ENCODE measurements at places on chromosomes 12 and 14. TPM values are rescaled to one million over a fixed set of nuclear protein-coding genes. Genes with fewer than 3 reads are reported as not detected.

GRCh38 chr12:80777587-80777986 is 60.9 kb downstream of the MYF5 start:
- H3K36me3 ChIP-seq: no peaks in the 10 kb centered on the region
- no peaks in the 10 kb centered on the region for H3K27me3 ChIP-seq
- H3K27ac ChIP-seq: peak overlapping the region; percentile 70
- peaks cover 8% of the 10 kb centered on the region for H3K4me1 ChIP-seq
- DNase-seq: peak; percentile 25
- no peak overlapping the region for H3K4me3 ChIP-seq

DNA sequence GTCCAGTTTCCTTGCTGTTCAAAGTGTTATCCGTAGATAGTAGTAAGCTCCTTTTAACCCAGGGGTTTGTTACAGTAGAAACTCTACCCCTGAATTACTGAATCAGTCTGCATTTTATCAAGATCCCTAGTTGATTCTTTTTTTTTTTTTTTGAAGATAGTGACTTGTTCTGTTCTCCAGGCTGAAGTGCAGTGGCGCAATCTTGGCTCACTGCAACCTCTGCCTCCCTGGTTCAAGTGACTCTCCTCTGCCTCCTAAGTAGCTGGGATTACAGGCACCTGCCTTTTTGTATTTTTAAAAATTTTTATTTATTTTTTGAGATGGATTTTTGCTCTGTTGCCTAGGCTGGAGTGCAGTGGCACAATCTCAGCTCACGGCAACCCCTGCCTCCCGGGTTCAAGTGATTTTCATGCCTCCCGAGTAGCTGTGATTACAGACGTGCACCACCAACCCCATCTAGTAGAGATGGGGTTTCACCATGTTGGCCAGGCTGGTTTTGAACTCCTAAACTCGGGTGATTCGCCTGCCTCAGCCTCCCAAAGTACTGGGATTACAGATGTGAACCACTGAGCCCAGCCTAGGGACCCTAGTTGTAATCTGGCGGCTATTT is 10.5 kb downstream of the LARP4 start:
- H3K4me3 ChIP-seq: no peak overlapping the region
- no peak for DNase-seq
- no peaks in the 10 kb centered on the region for H3K27me3 ChIP-seq
- H3K36me3 ChIP-seq: no peaks in the 10 kb centered on the region
- no peak overlapping the region for H3K27ac ChIP-seq

GRCh38 chr12:110224379-110225304 is 56.4 kb upstream of the ATP2A2 start:
- peak overlapping the region; percentile 19 for H3K4me3 ChIP-seq
- H3K4me1 ChIP-seq: peaks cover 10% of the 10 kb centered on the region
- peaks cover 3% of the 10 kb centered on the region for H3K36me3 ChIP-seq
- peak; percentile 77 for DNase-seq

- peaks cover 16% of the 10 kb centered on the region for H3K4me1 ChIP-seq
- H3K36me3 ChIP-seq: no peaks in the 10 kb centered on the region
- H3K27ac ChIP-seq: peak overlapping the region; percentile 3
Measured at GRCh38 chr12:107317751-107318555, 224.6 kb upstream of the CRY1 start.

DNA sequence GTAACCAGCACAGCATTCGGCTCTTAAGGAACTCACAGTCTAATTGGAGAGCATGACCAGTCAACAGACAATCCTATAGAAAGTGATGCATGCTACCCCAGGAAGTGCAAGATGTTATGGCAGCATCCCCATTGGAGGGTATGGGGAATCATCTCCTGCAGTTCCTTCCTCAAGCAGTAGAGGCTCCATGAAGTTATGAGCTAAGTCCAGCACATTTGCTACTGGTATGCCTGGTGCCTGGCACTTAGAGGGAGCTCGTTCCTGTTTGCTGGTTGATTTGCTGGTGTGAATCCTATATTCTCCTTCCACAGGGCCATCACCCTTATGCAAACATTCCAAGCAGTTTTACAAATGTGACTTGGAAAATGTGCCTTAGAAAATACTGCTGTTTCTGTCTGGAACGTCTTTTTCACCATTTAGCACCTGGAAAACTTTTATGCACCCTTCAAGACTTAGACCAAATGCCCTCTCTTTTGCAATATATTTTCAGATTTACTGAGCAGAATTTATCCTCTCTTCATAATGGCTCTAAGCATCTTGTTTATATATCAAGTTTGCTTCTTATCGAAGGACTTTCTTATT is 136.1 kb upstream of the WSCD2 start:
- DNase-seq: peak; percentile 5
- H3K27ac ChIP-seq: no peak overlapping the region
- no peaks in the 10 kb centered on the region for H3K36me3 ChIP-seq
- H3K27me3 ChIP-seq: no peaks in the 10 kb centered on the region
- H3K4me3 ChIP-seq: no peak overlapping the region

GRCh38 chr14:37089410-37089809 is 83.0 kb downstream of the SLC25A21 start:
- H3K27ac ChIP-seq: no peak overlapping the region
- peaks cover 4% of the 10 kb centered on the region for H3K4me1 ChIP-seq
- no peaks in the 10 kb centered on the region for H3K27me3 ChIP-seq

DNA sequence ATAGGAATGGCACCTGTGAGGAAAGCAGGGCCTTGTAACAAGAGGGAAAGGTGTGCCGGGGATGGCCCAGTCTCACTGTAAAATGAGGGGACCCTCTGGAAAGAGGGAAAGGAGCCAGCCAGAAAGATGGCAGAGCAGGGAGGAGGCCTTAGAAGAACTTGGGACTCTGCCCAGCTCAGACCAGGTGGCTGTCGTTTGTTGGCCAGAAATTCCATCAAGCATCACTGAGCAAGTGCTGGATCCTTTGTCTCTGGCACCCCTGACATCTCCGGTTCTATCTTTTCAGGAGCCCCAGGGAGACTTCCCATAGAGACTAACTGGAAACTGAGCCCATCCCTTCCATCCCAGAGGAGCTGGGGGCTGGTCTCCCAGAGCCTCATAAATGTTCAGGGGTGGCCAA is 43.3 kb downstream of the DEGS2 start:
- H3K27ac ChIP-seq: no peak overlapping the region
- H3K4me1 ChIP-seq: peaks cover 2% of the 10 kb centered on the region
- H3K36me3 ChIP-seq: no peaks in the 10 kb centered on the region
- no peak for DNase-seq
- H3K27me3 ChIP-seq: no peaks in the 10 kb centered on the region
- no peak overlapping the region for H3K4me3 ChIP-seq

- H3K27me3 ChIP-seq: no peaks in the 10 kb centered on the region
- no peaks in the 10 kb centered on the region for H3K36me3 ChIP-seq
- no peak overlapping the region for H3K27ac ChIP-seq
- no peak for DNase-seq
- H3K4me1 ChIP-seq: no peaks in the 10 kb centered on the region
- H3K4me3 ChIP-seq: no peak overlapping the region
Measured at GRCh38 chr14:54453252-54453651, 12.1 kb upstream of the CNIH1 start.

DNA sequence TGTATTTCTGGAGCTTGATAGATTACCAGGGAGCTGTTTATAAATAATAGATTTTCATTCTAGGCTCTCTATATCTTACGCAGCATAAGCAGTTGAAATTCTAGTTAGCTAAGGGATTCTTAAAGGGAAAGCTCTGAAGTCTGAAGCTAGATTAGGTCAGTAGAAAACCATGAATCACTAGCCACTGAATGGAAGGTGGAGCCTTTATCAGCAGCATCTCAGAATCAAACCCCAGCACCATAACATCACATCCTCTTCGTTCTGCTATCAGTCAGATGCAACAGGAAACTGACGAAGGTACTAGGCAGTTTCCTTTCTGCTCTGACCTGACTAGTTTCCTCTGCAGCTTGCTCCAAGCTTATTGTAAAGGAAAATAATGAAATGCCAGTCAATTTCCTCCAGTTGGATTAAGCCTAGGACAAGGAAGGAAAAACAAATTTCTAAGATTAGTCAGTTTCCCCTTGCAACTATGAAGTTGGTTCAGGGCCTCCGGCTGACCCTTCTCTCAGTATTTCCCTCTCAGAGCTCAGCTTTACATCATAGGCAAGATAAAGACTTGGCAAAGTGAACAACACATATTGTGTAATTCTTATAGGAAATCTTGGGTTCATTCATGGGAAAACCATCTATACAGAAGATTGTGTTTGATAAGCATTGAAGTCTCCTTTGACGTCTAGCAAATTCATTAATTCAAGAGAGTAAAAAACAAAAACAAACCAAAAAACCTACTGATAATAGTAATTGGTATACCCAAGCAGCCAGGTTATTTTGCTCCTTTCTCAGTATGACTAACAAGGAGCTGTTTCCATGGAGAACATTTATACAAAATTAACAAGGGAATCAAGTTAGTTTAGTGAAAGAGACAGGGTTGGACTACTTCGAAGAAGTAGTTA is 43.4 kb upstream of the CFAP54 start:
- H3K27ac ChIP-seq: peak overlapping the region; percentile 96
- DNase-seq: peak; percentile 98
- H3K27me3 ChIP-seq: no peaks in the 10 kb centered on the region

Gene C3AR1
- total RNA-seq: 7.1 TPM

Gene PCED1B
- 2.4 TPM for total RNA-seq

Gene INHBE
- 24.6 TPM for total RNA-seq

Measured in astrocyte (in vitro differentiated cells and primary cell).